ENCODE measurements at places on chromosomes 5 and 9. TPM values are rescaled to one million over a fixed set of nuclear protein-coding genes. Genes with fewer than 3 reads are reported as not detected.
A peak's percentile ranks its signal among the peaks of the same experiment; 100 is the strongest.

Gene FOXI1
- total RNA-seq: not detected

Gene SPINK5
- total RNA-seq: not detected

Gene NEUROG1
- total RNA-seq: not detected

Gene IL3
- not detected for total RNA-seq

Gene SH3RF2
- total RNA-seq: 1.1 TPM

Gene PCDHGA7
- total RNA-seq: 2.3 TPM

Gene NR5A1
- total RNA-seq: not detected

Gene SLF1
- 14.3 TPM for total RNA-seq

Gene FABP6
- total RNA-seq: not detected

Gene POMT1
- total RNA-seq: 47.5 TPM

Gene ANKDD1B
- total RNA-seq: not detected

Gene TAF11L9
- not detected for total RNA-seq

Gene DCTN4
- 78.9 TPM for total RNA-seq

Gene WDR38
- total RNA-seq: 0.16 TPM

Gene CCNJL
- 2.4 TPM for total RNA-seq

Gene C9
- total RNA-seq: not detected

Gene VCAN
- total RNA-seq: 137 TPM

Gene KCNMB1
- not detected for total RNA-seq

DNA sequence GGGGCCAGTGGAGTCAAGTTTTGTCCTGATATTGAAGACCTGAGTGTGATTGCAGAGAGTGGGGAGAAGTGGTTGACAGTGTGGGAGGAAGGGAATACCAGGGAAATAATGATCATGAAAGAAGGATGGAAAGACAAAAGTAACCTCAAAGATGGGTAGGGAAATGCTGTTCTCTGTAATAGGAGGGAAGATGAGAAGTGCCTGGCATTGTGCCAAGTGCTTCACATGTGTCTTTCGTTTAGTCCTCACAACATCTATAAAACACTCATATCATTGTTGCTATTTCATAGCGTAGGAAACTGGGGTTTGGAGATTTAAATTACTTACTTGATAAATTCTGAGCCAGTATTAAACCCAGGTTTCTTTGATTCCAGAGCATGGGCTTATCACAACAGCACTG, 472.3 kb downstream of the LRRC70 start:
- DNase-seq: no peak

- DNase-seq: no peak
These were observed 45.3 kb upstream of the DPYSL3 start for GRCh38 chr5:147555176-147555575.

DNA sequence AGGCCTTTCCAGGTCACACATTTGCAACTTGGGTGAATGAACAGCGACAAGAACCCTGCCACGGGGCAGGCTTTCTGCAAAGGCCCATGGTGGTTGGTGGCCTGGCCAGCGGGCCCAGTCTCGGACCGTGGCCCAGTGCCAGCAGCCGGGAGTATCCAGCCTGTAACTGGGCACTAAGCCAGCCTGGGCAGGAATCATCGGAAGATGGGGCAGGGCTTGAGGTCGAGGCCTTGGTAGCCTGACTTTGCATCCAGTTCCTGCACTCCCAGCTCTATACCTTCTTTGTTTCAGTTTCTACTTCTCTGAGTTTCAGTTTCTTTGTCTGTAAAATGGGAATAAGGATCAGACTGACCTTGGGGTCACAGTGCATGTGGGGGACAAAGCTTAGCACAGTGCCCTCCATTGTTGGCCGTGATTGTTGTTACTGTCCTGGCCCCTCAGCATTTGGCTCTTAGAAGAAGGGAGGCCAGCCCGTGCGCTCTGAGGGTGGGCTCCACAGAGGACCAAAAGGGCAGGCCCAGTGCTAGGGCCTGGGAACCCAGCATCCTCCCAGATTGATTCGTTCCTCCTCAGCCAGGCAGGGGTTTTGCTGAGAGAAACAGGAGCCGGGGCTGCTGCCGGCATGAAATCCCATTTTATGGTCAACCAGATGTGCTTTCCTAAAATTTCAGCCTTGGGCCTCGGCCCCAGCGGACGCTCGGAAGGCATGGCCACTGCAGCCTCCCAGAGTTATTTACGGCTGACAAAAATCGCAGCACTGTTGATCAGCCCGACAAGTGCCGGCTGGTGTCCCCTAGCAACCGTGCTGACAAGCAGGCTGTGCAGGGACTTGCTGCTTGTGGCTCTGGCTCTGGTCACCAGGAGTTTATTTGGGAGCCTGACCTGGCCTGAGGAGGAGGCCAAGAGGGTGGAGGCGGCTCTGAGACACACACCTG, 43.6 kb downstream of the JADE2 start:
- peak; percentile 79 for DNase-seq

DNA sequence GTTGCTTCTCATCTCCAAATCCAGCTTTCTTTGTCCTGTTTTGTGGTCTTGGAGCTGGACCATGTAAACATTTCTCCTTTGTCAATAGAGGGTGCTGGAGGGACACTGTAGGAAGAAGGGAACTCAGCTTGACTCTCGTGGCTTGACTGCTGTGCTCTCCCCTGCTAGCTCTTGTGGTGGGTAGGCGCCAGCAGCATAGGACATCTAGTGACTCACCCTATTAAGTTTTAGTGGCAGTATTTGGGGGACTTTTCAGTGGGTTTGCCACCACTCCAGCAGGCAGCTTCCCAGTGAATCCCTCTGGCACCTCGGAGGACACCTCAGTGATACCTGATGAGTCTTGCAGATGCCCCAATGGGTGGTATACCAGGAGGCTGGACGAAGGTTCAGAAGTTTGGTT, 97.8 kb downstream of the TSSK1B start:
- DNase-seq: peak; percentile 78

- no peak for DNase-seq
These were observed 324.5 kb downstream of the KCNN2 start for GRCh38 chr5:114686356-114686755.

DNA sequence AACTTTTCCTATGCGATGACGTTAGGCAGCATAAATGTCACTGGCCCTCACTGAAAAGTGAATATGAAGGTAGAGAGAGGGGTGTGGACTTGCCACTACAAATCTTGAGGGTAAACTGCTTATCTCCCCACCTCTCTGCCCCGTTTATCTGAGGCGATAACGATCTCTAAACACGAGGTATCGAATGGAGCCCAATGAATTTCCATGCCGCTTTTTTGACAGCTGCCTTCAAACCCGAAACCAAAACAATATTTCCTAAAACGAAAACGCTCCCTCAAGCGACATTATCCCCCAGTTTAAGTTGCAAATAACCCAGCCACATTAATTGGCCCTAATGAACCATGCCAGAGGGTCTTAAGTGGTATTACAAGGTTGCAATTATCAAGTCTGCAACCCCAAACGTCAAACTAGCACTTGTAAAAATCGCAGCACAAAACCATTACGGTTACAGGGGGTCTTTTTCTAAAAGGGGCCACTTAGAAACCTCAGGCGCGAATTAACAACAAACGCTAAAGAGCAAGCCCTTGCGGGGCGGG, 1.4 kb downstream of the NR3C1 start:
- peak; percentile 29 for DNase-seq

GRCh38 chr9:126304207-126304970, 22.2 kb upstream of the MVB12B start:
- no peak for DNase-seq

DNA sequence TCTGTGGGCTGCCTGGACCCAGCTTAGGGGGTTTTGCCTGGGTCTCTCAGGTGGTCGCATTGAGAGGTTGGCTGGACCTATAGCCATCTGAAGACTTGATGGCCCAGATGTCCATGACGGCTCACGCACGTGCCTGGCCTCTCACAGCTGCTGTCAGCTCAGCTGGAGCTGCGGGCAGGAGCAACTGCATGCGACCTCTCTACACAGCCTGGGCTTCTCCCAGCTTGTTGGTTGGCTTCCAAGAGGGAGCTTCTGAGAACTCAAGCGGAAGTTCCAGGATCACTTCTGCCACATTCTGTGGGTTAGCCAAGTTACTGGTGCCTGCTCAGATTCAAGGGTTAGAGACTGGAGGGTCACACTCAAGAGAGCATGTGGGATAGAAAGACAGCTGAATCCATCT, 99.2 kb downstream of the DAPK1 start:
- DNase-seq: peak; percentile 98

- DNase-seq: no peak
These were observed 32.2 kb downstream of the STXBP1 start for GRCh38 chr9:127644146-127644827.

DNA sequence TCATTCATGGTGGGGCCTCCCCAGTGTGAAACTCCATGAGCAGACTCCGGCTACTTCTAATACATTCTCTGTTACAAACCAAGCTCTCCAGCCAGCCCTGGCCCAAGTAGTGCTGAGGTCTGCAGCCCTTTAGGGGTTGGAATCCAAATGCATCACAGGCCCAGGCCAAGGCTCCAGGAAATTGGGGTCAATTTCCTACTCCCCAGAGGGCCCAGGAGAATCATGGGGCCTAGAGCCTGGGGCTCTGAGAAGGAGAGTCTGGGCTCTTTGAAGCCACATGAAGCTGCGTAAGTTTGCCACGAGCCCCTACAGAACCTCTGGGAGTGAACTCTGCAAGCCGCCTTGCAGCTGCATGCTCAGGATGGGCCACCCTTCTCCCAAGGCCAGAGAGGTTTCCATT, 206.4 kb downstream of the PAPPA start:
- DNase-seq: no peak

- no peak for DNase-seq
These were observed 142.1 kb downstream of the XRCC4 start for GRCh38 chr5:83219495-83219894.

- DNase-seq: no peak
These were observed 163.2 kb downstream of the SLC28A3 start for GRCh38 chr9:84177407-84177806.

- peak; percentile 46 for DNase-seq
These were observed 30.7 kb downstream of the DHX29 start for GRCh38 chr5:55276771-55277170.

- no peak for DNase-seq
These were observed 76.3 kb downstream of the CACNA1B start for GRCh38 chr9:137953683-137954438.

DNA sequence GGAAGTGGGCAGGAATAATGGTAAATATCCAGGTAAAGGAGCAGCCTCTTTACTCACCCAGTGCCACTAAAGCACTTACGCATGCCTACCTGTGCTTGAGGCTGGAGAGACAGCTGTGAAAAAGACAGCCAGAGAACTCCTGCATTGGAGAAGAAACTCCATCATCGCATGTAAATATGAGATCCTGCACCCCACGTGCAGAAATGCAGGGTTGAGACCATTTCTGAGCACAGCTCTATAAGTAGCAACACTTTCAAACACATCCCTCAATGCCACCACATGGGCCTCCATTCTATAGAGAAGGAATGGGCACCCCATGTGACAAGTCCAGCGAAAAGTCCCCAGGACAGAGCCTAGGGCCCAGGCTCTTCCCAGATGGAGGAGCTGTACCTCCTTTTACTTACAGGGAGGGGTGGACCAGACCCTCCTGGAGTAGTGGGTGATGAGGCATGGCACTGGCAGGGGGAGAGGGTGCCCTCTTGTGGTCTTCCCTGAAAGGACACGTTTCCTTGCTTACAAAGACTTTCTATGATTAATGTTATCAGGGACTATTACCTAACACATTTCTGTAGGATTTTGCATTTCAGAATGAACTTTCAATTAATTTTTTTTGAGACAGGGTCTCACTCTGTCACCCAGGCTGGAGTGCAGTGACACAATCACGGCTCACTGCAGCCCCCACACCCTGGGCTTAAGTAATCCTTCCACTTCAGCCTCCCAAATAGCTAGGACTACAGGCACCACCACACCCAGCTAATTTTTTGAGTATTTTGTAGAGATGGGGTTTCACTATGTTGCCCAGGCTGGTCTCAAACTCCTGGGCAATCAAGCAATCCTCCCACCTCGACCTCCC, 55.3 kb upstream of the IL17B start:
- DNase-seq: peak; percentile 80

GRCh38 chr5:26343801-26344325, 694.5 kb downstream of the CDH9 start:
- no peak for DNase-seq

- no peak for DNase-seq
These were observed 77.5 kb downstream of the CERT1 start for GRCh38 chr5:75433814-75434506.

GRCh38 chr5:1437226-1437829, 7.9 kb downstream of the SLC6A3 start:
- DNase-seq: peak; percentile 82

- no peak for DNase-seq
These were observed 63.1 kb upstream of the NR3C1 start for GRCh38 chr5:143466632-143467031.

GRCh38 chr5:55320571-55320970, 12.8 kb downstream of the MTREX start:
- DNase-seq: no peak

DNA sequence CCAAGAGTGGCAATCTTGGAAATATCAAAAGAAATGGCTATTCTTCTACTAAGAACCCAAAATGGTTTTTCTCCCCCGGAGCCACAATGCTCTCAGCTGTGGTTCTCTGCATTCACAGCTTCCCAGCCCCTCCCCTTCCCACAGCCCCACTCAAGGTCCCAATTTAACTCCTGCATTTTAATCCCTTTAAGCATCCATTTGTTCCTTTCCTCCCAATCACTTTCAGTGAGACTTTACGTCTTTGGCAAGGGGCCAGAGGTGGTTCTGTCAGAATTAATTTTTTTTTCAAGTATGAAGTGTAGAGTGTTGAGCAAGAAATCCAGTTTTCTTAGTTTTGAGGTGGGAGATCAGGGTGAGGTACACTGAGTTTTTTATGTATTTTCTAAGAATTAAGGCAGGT, 256.9 kb downstream of the GLIS3 start:
- no peak for DNase-seq
